ENCODE measurements at places on chromosomes 5 and 9.

DNA sequence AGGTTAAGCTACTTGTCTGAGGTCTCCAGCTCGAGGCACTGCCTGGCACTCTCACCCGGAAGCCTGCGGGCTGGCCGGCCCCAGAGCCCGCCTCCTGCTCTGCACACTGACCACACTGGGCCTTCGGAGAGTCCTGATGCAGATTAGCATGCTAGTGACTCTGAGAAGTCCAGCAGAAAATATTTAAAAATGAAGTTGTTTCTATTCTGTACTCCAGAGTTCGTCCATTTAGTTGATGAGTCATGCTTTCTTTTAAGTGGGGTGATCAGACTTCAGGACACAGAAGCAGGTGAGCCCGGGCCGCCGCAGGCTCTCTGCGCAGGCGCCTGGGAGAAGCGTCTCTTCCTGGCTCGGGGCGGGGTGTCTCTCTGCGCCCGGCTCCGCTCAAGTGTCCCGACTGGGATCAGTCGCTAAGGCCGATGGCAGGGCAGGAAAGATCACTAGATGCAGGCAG is 32.5 kb downstream of the FAM240B start:
- DNase-seq = peak; percentile 66

DNA sequence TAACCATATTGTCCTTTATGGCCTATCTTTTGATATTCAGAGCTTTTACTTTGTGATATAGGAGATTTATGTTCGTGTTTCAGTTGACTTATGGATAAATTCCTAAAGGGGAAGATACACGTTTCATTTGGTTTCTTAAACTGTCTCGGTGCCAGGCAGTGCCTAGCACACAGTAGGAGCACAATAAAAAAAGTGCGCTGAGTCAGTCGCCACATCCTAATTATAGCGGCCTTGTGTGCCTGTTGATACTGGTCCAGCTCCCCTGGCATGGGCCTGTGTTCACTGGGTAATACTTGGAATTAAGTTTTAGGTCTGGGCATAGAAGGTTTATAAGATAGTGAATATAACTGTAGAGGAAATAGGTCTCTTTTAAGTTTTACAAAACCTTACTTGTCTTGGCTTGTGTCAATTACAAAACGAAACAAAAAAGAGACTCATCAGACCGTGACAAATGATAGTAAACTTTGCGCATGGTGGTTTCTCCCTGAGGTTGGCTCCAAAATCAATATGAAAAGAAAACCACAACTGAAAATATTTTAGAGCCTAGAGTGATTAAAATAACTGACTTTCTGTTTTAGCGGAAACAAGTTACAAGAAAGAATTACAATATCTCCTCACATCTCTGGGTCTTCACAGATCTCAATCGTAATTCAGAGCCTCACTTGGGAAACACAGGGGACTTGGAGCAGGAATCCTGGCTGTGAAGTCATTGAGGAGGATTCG is 84.8 kb downstream of the MVB12B start:
- DNase-seq = no peak

GRCh38 chr5:76716456-76717157 is 681 bp downstream of the F2R start:
- peak; percentile 61 for DNase-seq

DNA sequence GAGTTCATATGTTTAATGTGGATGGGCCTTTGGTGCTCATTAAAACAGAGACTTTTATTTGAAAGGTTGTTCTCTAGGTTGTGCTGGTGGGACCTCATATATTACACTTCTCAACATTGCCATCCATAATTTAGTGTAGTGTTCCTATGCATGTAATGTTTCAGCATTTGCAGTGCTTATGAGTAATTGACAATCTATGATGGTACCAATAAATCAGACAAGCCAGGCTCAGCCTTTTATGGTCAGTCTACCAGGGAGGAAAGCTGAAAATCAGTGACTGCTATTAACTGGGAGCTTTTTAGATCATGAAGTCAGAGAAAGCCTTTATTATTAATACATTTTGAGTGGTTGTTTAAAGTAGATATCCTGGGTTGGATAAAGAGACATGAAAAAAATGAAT is 120.1 kb upstream of the SLC28A3 start:
- no peak for DNase-seq

DNA sequence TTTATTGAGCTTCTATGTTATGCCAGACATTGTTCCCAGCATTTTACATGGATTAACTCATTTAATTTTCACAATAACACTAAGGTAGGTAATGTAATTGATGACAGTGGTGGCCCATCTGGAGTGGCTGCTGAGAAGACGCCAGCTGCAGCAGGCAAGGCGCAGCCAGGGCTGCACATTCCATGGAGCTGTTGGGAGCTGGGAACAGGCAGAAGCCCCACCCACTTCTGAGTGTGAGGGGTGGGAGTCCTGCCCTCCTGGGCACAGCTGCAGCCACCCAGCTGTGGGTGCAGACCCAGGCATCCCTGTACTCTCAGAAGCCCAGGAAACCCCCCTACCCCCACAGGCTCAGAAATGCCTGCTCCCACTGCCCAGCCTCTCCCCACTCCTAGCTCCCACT is 183.3 kb downstream of the DEPDC1B start:
- no peak for DNase-seq

DNA sequence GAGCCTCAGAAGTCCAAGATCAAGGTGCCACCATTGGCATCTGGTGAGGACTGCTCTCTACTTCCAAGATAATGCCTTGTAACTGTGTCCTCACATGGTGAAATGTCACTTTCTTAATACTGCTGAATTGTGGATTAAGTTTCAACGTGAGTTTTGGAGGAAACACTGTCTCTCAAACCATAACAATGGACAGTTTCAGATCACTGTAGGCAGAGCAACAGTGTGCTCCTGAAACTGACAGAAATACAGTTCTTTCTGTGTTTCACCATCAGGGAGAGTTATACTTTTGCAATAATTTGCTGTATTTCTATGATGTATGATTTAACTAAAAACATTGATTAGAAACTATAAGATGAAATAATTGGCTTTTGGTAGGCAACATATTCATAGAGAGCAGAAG is 1780.5 kb upstream of the CDH6 start:
- no peak for DNase-seq

- DNase-seq = no peak
Measured at GRCh38 chr9:15400281-15400941, 22.3 kb upstream of the SNAPC3 start.

- no peak for DNase-seq
Measured at GRCh38 chr9:129570450-129571297, 50.2 kb downstream of the C9orf50 start.

DNA sequence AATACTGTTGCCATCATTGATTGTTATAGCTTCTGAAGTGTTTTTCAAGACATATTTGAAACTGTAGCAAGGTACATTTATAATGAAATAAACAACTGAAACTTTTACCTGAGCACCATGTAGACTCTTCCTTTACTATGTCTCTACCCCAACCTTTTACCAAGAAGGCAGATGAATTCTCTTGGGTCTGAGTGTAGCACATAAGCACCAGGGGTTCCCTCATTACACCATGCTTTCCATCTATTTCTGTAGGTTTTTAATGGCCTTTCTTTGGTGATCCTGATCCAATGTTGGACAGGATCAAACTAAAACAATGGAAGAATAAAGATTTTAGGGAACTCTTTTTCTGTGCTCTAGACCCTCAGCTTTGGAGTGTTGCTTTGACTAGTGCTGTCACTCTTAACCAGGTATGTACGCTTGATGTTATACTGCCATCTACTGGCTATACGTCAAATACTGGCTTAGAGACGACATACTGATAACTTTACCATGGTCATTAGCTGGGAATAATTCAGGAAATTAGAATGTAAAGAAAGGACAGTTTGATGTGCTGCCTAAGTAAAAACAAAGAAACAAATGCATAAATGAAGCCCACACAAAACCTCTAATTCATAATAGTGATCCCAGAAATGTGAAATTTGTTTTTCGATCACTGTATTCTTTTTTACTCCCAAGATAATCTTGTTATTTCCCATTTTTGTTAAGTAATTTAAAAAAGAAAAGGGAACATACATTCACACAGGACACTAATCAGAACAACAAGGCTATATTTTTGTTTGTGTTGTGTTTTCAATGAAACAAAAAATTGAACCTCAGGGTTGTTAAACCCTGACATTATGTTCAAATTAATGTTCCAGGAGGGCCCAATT is 30.7 kb downstream of the IFNW1 start:
- DNase-seq = no peak

DNA sequence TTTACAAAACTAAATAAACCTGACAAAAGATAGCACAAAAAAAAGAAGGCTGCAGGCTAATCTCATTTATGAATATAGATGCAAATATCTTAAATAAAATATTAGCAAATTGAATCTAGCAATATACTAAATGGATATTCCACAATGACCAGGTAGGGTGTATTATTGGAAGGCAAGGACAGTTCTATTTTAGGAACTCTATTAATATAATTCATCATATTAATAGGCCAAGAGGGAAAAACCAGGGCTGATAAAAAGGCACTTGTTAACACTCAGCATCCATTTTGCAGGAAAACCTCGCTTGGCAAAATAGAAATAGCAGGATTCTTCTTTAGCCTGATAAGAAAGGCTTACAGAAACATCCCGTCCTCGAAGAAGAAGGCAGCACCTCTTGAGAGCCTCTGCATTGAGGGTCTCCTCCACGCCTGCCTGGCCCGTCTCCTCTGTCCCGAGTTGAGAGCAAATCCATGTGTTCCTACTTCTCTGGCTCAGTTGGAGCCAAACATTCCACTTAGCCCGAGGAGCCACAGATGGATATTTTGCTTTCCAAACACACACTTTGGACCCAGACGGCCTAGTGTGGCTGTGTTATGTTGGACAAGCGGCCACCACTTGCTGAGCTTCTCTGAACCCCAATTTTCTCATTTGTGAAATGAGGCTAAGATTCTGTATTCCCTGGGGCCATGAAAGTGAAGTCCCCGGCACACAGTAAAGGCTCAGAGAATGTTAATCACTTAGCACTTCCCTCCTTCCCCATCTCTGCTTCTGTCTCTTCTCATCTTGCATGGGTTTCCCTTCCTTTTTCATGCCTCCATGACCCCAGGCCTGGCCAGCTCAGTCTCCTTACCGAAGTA is 181.8 kb upstream of the MVB12B start:
- DNase-seq = peak; percentile 37

DNA sequence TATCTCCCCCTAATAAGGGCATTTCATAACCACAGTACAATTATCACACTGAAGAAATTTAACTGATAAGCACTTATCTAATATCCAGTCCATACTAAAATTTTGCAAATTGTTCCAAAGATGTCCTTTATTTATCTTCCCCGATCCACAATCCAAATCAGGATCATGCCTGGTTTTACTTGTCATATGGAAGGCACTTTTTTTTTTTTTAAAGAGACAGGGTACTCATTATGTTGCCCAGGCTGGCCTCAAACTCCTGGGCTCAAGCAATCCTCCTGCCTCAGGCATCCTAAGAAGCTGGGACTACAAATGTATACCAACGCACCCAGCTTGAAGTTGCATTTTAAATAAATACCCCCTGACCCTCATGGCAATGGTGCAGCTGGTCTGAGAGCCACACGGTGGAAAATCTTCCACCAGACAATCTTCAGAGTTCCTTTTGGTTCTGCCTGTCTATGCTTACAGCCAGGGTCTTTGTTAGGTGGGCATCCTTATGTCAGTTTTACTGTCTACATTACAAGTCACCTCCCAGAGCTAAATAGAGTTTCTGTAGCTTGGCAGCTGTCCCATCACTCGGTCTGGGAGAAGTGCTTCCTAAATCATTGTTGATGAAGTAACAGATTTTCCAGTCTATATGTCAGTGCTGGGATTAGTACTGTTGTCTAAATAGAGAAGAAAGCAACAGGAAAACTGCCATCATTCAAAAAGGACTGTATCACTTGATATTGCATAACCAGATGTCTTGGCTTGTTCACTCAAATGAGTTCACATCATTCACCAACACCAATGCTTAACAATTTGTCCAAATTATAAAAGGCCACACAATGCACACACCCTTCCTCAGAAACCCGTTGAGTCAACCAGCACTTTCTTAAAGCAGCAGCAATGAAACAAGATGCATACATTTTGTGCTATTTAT is 26.4 kb downstream of the PTPN3 start:
- no peak for DNase-seq
